Hepatocyte (in vitro differentiated cells): ENCODE measurements at places on chromosomes 4 and X. TPM values are rescaled to one million over a fixed set of nuclear protein-coding genes. Genes with fewer than 3 reads are reported as not detected.
A peak's percentile ranks its signal among the peaks of the same experiment; 100 is the strongest.

Gene PRSS12
- 8.2 and 15.4 TPM in 2 replicates for polyA plus RNA-seq

Gene EPHA5
- 0.05 TPM in 1 of 2 replicates, not detected in the other for polyA plus RNA-seq

Gene PTTG2
- polyA plus RNA-seq, result not detected in 2 replicates

Gene MAGEA8
- polyA plus RNA-seq, result not detected in 2 replicates

Gene SPACA5B
- not detected in 2 replicates for polyA plus RNA-seq

Gene MAOB
- polyA plus RNA-seq, result 65.1 and 80.5 TPM in 2 replicates

Gene HSPA4L
- 1.7 and 2.2 TPM in 2 replicates for polyA plus RNA-seq

Gene BEX1
- 72.2 and 78.1 TPM in 2 replicates for polyA plus RNA-seq

Gene S100G
- polyA plus RNA-seq, result 4.1 and 8.1 TPM in 2 replicates

DNA sequence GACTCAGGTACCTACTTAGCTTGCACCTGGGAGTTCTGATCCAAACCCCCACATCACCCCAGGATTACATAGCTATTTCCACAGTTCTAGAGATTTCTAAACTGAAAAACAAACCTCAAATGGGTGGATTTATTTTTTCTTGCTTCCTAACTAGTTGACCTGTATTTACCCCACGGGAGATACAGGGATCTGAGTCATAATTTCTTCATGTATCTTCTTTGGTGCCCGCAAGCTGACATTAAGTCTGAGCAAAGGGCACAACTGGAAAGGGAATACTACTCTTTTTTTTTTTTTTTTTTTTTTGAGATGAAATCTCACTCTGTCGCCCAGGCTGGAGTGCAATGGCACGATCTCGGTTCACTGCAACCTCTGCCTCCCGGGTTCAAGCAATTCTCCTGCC is 10.0 kb upstream of the ELOVL6 start:
- no peaks in the 10 kb centered on the region for H3K27me3 ChIP-seq
- H3K4me1 ChIP-seq, result no peaks in the 10 kb centered on the region
- H3K4me3 ChIP-seq, result no peak overlapping the region
- DNase-seq, result no peak

- no peaks in the 10 kb centered on the region for H3K4me1 ChIP-seq
- no peaks in the 10 kb centered on the region for H3K36me3 ChIP-seq
- H3K4me3 ChIP-seq, result no peak overlapping the region
- no peaks in the 10 kb centered on the region for H3K27me3 ChIP-seq
These were observed 315.1 kb upstream of the ADGRL3 start for GRCh38 chr4:60885011-60885410.

- no peaks in the 10 kb centered on the region for H3K36me3 ChIP-seq
- no peak overlapping the region for H3K4me3 ChIP-seq
- DNase-seq, result no peak
- no peaks in the 10 kb centered on the region for H3K4me1 ChIP-seq
- no peaks in the 10 kb centered on the region for H3K27me3 ChIP-seq
These were observed 39.1 kb downstream of the LAMP2 start for GRCh38 chrX:120429776-120430540.

- H3K4me1 ChIP-seq, result no peaks in the 10 kb centered on the region
- H3K4me3 ChIP-seq, result no peak overlapping the region
- no peak overlapping the region for H3K27ac ChIP-seq
- DNase-seq, result no peak
These were observed 50.5 kb downstream of the DCHS2 start for GRCh38 chr4:154441124-154441523.

DNA sequence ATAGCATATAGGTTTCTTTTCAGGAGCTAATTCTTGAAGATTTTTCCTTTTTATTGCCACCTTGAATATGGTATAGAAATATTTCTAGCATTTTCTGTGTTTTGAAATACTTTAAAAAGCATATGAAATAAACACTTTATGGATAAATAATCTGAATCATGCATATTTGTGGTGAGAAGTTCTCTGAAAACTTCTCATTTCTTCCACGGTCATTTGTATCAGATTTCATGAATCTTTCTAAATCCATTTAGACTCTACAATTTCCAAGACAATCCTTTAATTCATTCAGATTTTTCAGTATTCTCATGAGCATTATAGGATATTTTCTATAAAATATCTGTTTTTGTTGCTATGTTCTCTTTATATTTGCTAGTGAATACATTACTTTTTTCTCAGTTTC is 16.2 kb upstream of the CA5B start:
- H3K4me3 ChIP-seq, result no peak overlapping the region
- no peaks in the 10 kb centered on the region for H3K27me3 ChIP-seq
- no peak for DNase-seq
- H3K27ac ChIP-seq, result no peak overlapping the region
- H3K4me1 ChIP-seq, result no peaks in the 10 kb centered on the region

GRCh38 chr4:109708990-109709389 is 5.7 kb upstream of the CASP6 start:
- H3K4me3 ChIP-seq, result no peak overlapping the region
- no peaks in the 10 kb centered on the region for H3K36me3 ChIP-seq
- peaks cover under 1% of the 10 kb centered on the region for H3K4me1 ChIP-seq
- no peaks in the 10 kb centered on the region for H3K27me3 ChIP-seq
- H3K27ac ChIP-seq, result no peak overlapping the region

DNA sequence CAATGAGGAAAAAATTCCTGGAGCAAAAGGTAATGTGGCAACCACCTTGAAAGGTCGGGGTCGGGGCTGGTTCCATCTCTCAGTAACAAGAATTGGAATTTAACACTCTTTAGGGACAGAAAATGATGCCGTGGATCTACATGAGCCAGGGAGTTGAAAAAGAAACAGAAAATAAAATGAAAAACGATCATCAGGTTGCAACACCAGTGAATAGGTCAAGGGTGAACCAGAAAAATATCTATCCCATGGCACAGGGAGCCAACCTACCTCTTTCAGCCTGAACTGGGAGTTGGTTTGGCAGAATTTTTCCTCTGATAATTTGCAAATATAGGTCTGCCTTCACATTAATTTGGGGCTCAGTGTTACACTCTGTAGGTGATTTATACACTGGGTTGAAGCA is 93.7 kb downstream of the C4orf33 start:
- no peak overlapping the region for H3K4me3 ChIP-seq
- no peaks in the 10 kb centered on the region for H3K36me3 ChIP-seq
- no peaks in the 10 kb centered on the region for H3K4me1 ChIP-seq
- no peak for DNase-seq

DNA sequence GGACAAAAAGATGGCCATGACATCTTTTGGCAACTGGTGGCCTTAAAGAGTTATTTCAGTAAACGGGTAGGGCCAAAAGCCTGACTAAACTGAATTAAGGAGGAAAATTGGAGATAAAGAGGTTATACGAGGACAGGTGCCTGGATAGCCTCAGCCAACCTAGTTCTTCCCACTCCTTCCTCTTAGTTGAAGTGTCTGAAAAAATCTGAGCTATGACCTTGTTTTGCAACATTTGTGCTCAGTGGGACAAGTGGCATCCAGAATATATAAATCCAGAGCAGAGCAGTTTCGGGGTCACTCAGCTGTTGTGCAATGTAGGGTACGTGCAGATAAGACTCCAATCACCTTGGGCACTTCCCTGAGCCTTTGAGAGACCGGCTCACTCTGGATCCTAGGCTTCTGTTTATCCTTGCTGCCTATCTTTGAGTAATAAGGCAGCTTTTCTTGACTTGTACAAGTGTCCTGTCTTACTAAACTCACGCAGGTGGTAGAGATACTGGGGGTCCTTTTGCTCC is 50.2 kb upstream of the MORC4 start:
- H3K36me3 ChIP-seq, result no peaks in the 10 kb centered on the region
- H3K4me3 ChIP-seq, result no peak overlapping the region
- H3K27me3 ChIP-seq, result no peaks in the 10 kb centered on the region
- no peak for DNase-seq

GRCh38 chr4:127491571-127491970 is 141.2 kb upstream of the INTU start:
- no peaks in the 10 kb centered on the region for H3K36me3 ChIP-seq
- no peaks in the 10 kb centered on the region for H3K27me3 ChIP-seq
- no peak overlapping the region for H3K4me3 ChIP-seq
- H3K4me1 ChIP-seq, result no peaks in the 10 kb centered on the region

GRCh38 chrX:135114392-135114791 is 5.9 kb downstream of the ETDB start:
- no peak overlapping the region for H3K27ac ChIP-seq
- H3K27me3 ChIP-seq, result no peaks in the 10 kb centered on the region
- H3K4me3 ChIP-seq, result no peak overlapping the region
- no peak for DNase-seq
- no peaks in the 10 kb centered on the region for H3K36me3 ChIP-seq

- peaks cover 38% of the 10 kb centered on the region for H3K27me3 ChIP-seq
- no peak for DNase-seq
- H3K27ac ChIP-seq, result no peak overlapping the region
- H3K36me3 ChIP-seq, result no peaks in the 10 kb centered on the region
These were observed 8.8 kb downstream of the EPHA5 start for GRCh38 chr4:65661471-65661870.

DNA sequence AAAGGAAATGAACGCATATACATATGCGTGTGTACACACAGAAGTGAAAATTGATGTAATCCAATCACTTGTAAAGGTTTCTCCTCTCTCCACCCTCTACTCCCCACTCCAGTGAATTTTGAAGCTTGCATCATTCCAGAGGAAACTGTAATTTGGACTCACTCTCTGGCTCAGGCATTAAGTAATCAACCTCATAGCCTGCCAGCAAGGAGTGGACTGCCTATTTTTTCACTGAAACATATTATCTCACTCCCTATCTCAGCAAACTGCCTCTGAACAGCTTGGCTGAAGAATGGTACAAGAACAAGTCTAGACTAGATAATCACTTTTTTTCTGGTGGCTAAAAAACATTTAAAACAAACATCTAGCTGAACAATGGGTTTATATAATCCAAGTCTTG is 124.2 kb downstream of the C4orf51 start:
- peak; percentile 45 for DNase-seq
- no peak overlapping the region for H3K4me3 ChIP-seq
- H3K4me1 ChIP-seq, result peaks cover 17% of the 10 kb centered on the region
- H3K36me3 ChIP-seq, result no peaks in the 10 kb centered on the region
- peak overlapping the region; percentile 41 for H3K27ac ChIP-seq

DNA sequence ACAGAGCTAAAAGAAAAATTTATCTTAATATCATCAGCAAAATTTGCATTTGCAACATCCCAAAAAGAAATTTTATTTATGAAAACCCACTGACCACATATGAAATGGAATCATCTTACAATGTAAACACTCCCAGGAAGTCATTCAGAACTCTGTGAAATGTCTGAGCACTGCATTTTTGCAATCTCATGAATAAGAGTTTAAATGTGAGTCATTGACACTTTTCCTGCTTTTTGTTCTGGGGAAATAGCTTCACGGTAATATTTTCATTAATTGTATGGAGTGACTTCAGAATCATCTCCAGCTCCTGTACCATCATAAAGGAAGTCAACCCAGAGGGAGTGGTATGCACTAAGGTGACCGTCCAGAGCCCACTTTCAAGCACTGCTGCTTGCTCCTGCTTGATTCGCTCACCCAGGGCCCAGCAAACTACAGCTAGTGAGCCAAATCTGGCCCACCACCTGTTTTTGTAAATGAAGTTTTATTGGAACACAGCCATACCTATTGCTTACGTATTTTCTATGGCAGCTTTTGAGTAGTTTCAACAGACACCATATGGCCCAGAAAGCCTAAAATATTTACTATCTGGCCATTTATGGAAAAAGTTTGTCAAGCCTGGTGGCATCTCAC is 17.2 kb downstream of the EDNRA start:
- DNase-seq, result no peak
- H3K4me1 ChIP-seq, result peaks cover under 1% of the 10 kb centered on the region
- no peaks in the 10 kb centered on the region for H3K36me3 ChIP-seq
- H3K27me3 ChIP-seq, result no peaks in the 10 kb centered on the region
- no peak overlapping the region for H3K4me3 ChIP-seq
